ENCODE measurements at places on chromosomes 6 and 20.

GRCh38 chr6:100457311-100457990, 7.3 kb downstream of the SIM1 start:
- DNase-seq, result no peak

- no peak for DNase-seq
Observed at GRCh38 chr20:59774204-59774641, 159.2 kb downstream of the SYCP2 start.

- no peak for DNase-seq
Observed at GRCh38 chr20:23492292-23492691, 1.4 kb downstream of the CST8 start.

DNA sequence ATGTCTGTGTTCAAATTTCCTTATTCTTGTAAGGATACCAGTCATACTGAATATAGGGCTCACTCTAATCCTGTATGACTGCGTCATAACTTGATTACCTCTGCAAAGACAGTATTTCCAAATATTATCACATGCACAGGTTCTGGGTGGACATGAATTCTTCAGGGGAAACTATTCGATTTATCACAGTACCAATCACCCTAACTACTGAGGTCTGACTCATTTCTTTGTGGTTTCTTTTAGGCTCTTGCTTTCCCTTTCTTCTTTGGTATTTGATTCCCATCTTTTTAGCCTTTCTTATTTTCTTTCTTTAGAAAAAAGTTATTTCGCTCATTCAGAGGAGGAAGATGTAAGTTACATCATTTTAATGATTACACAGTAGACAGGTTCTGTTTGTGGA, 40.3 kb upstream of the TBX18 start:
- DNase-seq, result no peak

DNA sequence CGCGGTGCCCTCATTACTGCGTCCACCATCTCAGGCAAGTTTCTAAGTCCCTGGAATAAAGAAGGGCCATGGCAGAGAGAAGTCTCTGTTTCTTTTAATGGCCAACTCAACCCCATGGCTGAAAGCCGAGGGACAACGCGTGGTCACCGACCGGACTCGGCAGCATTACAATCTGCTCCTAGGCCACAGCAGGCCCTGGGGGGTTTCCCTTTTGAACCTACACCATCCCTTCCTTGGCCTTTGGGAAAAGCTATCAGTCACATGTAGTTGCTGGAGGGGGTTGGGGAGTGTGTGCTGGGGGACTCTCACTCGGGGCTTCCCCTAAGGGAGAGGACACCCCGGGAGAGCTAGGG, 11.1 kb upstream of the FAM83C start:
- DNase-seq, result no peak

- DNase-seq, result no peak
Observed at GRCh38 chr20:17662333-17663039, 19.6 kb downstream of the RRBP1 start.

- peak; percentile 5 for DNase-seq
Observed at GRCh38 chr20:1472556-1473245, 6.1 kb upstream of the NSFL1C start.

DNA sequence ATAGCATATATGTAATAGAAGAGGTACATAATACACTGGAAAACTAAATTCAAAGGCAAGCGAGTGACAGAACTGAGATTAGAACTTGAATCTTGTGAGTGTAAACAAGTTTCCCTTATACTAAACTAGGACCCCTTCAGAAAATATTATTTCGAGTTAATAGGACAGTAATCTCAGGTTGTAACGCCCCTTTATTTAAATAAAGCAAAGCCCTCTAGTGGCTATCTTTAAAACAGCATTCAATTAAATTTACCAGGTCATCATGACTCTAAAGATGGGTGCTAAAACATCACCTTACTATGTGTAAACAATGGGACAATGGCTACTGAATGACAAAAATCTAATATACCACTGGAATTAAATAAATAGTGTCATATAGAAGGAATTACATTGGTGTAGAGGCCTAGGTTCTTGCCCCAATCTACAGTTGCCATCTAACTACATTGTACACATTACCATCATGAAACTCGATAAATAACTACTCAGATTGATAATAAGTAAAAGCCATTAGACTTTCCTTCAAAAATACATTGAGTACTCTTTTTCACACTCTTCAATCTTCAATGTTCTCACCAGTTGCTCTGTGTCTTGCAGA, 255.4 kb upstream of the IRAK1BP1 start:
- DNase-seq, result no peak

DNA sequence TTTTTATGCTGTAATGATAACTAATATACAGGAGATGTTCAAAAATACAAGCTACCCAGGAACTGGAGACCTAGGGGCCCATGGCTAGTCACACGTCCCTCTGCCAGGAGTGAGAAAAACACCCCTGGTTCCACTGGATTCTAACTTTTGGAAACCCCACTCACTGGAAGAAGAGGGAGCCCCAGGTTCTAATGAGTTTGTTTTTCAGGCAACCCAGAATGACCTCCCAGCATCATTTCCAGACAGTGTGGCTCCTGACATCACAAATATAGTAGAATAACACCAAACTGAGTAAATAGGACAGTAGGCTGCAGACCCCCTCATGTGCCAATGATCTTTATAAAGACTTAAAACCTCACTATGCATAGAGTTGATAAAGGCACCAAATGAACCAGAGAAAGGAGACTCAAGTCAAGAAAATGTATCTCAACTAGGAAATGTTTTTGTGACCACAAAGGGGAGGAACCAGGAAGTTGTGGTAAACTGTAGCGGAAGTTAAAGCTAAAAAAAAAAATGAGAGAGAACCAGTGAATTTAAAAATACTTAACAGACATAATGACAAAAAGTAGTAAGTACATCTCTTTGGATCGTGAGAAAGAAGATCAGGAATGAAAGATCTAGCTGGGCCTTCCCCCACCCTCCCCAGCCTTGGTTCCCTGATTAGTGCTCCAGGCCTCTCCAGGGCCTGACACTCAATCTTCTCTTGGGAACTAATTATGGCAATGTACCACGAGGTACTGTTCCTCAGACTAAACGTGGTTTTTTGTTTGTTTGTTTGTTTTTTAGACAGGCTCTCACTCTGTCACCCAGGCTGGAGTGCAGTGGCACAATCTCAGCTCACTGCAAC, 19.8 kb downstream of the HLA-E start:
- no peak for DNase-seq

DNA sequence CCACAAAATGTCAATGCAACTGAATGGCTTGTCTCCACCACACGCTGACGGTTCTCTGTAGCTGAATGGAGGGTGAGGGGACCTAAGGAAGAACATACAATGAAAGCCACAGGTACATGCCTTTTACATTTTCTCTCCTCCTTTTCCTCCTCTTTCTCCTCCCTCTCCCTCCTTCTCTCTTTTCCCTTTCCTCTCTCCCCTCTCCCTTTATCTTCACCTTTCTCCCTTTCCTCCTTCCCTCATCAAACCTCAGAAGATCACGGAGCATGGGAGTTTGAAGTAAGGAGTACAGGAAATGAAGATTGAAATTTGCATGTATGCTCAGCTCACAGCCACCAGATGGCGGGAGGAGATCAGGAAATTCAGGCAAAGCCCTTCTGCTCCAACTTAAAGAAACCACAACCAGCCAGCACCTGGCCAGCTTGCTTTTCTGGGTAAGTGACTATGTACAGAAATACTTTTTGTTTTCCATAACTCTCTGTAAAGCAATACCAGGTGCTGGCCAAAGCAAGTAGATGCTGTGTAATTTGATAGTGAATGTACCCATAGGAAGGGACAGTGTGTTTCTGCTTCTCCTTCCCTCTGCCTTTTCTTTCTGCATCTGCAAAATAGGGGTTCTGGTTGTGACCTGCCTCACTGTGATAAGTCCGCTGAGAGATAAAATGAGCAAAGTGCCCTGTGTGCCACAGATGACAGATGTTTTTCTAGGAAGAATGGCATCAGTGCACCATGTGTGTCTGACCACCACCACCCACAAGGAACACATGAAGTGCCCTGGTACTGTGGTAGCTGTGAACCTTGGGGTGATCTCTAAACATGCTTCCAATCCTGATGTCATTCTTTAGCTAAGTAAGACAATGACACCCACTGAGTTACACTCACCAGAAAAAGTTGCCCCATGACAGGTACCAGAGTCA, 18.6 kb upstream of the FOXO3 start:
- DNase-seq, result peak; percentile 60

GRCh38 chr6:13273202-13273930, 55.0 kb downstream of the TBC1D7 start:
- no peak for DNase-seq

DNA sequence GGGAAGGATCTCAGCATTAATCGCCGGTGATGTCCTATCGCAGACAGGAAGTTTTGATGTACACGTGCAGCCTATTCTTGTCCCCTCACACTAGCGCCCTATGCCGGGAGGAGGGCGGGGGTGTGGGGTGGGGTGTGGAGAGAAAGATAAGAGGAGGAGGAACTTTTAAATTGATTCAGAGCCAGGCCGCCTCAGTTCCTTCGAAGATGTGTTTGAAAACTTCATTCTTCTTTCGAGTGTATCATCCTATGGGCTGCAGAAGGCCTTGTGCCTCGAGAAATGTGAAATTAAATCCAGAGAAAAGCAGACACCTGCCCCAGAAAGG, 2.5 kb upstream of the POU3F2 start:
- no peak for DNase-seq

- DNase-seq, result no peak
Observed at GRCh38 chr6:9851541-9852380, 563.1 kb downstream of the TFAP2A start.

DNA sequence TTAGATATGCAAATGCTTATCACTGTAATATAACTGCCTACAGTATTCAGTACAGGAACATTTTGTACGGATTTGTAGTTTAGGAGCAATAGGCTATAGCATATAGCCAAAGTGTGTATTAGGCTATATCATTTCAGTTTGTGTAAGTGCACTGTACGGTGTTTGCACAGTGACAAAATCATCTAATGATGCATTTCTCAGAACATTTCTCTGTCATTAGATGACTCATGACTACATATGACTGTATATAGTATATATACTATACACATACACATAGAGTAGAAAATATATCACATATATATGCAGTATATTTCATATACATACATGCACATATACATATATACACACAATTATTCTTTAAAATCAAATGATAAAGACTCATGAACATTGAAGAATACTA, 158.4 kb downstream of the PTCHD4 start:
- DNase-seq, result no peak

DNA sequence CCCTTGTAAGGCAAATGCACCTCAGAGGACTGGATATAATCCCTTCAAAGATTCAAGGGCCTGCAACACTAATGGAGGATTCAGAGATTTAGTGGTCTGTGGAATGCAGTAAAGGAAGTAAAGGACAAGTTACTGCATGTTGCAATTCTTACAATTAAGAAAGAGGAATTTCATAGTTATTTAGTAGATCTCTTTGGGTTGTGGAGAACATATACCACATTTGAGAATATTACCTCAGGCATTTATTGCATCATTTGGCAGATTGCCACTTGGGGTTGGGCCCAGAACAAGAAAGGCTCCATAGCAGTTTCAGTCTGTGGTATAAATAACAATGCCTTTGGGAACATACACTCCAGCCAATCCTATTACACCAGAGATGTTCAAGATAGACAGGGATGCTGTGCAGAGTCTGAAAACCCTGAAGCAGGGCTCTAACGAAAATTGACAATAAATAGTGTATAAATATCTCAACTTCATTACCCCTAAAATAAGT, 20.9 kb upstream of the EPM2A start:
- peak; percentile 25 for DNase-seq

GRCh38 chr6:134510920-134511319, 193.0 kb upstream of the SGK1 start:
- DNase-seq, result no peak

DNA sequence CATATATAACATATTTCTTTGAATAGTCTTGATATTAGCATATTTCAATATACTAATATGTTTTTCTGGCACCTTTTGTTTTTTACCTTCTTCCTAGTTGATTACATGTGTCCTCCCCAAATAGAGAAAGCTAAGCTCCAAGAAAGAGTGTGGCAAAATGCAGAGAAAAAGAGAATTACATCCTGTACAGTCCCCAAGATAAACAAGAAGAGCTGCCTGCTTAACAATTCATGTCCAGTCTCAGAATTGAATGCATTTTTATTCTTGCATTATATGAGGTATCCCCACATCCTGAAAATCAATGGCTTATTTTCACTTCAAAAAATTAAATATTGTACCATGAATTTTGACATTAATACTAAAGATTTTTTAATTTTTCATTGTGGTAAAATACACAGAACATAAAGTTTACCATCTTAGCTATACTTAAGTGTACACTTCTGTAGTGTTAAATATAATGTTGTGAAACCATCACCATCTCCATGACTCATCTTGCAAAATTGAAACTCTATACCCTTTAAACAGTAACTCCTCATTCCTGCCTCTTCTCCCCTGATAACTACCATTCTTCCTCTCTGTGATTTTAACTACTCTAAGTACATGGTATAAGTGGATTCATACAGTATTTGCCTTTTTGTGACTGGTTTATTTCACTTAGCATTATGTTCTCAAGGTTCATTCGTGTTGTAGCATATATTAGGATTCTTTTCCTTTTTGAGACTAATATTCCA, 490.3 kb downstream of the COL12A1 start:
- DNase-seq, result no peak

- no peak for DNase-seq
Observed at GRCh38 chr6:135522965-135523692, 25.6 kb upstream of the AHI1 start.

- DNase-seq, result no peak
Observed at GRCh38 chr6:55825402-55826051, 49.9 kb downstream of the BMP5 start.

DNA sequence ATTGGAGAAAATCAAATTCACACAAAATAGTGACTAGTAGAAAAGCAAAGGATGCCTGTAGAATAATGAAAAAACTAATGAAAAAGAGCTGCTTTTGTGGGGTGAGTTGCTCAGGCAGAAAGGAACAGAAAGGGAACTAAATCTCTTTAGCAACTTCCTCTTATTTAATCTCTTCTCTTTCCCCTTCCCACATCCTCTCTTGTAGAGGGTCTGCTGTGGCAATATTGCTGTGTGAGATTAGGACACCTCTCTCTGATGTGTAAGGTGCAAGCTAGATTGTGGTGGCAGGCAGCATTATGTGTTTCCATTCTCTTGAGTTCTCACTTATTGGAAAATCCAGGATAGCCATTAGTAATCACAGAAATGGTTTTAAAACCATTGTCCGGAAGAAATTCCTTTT, 49.7 kb downstream of the SYNE1 start:
- no peak for DNase-seq

- no peak for DNase-seq
Observed at GRCh38 chr20:16580620-16581019, 7.4 kb upstream of the KIF16B start.

GRCh38 chr20:13960525-13960924, 29.9 kb downstream of the SEL1L2 start:
- DNase-seq, result no peak

DNA sequence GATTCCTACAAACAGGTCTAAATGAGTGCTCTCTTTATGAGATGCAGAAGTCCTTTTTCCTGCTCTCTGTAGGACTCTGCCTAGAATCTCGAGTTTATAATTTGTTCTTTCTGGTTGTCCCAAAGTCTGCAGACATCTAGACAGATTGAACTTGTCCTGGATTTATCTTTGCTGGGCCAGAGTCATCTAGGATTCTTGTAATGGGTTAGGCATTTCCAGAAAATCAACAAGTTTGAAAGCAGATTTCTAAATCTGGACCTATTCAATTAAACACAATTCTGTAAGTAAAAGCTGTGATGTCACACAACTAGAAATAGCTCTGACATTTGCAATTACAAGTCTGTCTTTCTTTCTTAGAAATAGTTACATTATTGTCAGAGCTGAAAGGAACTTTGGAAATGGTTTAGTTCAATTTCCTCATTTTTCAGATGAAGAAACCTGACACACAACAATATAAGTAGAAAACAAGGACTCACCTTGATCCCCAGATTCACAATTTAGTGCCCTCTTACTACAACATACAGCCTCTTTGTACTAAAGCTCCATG, 4.2 kb upstream of the RSPO3 start:
- no peak for DNase-seq
